ENCODE measurements at places on chromosomes 6 and 20.

DNA sequence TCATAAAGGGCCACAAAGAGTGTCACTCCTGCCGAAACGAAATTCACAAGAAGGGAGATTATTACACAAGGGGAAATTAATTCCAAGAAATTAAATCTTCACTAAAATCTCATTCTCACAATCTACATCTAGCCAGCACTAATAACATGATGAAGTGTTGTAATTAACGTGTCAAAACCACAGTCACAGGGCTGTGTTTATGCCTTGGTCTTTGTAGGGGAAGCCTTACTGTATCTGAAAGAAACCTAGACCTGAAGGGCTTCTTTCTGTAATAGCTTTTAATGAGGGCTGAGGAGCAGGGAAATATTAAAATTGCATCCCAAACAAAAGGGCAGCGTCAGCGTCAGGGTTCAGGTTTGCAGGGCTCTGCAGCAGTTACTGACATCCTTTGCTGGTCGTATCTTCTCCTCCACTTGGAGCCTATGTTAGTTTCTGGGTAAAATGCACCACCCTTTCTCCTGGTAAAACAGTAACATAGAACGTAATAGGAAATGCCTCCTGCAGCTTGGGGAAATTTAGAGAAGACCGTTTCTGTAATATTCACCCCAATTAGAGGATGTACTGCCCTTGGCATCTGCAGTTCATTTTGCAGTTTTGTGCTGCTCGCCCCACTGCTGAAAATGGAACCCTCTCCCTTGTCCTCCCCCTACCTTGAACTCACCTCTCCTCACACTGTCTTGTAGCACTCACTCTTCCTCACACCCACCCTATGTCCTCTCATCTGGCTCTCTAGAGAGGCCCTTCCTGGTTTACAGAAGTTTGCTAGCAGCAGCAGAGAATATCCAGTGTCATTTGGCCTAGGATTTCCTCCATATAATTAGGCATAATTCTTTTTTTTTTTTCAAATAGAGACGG lies 109.0 kb upstream of the TRAF3IP2 start:
- DNase-seq, result no peak

DNA sequence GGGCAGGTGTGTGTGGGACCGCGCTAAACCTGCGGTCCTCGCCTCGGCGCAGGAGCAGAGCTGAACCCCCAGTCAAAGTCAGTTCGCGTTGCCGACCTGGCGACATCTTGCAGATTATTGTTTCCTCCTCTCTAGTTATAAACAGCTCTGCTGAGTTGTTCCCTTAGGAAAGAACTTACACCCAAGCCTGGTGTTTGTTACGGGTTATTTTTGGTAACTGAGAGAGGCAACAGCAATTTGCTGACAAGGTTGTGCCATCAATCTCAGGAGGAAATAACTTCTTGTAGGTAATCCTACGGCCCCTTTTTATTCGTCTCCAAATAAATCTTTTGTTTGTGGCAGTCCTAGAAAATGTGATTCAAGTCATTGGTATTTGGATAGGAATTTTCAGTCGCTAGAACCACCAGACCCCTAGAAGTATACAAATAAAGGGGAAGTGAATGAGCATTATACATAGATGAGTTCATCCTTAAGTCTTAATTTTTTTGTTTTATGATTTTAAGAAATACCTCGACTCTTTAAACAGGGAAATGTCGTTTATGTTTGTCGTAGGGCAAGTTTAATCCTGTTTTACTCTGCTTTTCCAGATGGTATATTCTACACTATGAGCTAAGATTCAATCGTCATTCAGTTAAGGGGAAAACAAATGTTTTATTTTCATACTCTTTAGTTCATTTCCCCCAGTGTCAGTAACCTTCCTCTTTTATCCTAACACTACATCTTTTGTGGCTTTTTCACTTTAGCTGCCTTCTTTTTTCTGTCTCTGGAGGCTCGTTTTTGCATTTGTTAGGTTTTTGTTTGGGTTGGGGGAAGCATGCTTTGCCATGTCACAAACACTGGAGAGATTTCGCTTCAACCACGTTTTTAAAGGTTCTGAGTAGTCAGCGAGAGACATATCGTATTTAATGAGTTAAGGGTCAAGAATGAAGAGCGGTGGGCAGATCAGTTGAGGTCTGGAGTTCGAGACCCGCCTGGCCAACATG lies 1.2 kb downstream of the PM20D2 start:
- DNase-seq, result peak; percentile 20

DNA sequence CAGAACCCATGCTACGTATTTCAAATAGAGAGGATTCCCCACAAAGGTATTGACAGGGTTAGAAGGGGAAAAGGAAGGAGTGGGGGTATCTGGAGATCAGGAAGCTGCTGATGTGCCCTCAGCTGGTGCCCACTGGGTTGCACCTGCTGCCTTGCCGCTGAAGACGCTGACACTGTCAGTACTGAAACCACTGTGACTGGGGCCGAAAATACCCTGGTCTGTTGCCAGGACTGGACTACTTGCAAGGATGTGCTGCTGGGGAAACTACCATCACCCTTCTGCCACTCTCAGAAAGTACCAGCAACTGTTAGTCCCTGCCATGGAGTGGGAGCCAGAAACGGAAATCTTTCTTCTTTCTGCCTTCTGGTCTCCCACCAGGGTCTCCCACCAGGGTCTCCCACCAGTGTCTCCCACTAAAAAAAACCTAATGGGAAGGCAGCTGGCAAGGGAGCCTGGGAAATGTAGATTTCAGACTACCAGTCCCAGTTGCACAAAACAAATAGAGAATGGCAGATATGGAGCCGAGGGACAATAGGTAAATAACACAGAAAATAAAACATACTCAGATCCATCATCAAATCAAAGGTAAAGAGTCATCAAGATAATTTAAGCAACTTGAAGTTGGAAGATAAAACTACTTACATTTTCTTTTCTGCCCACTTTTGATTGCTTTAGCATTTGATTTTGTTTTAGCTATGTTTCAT lies 204.8 kb downstream of the TPBG start:
- no peak for DNase-seq

DNA sequence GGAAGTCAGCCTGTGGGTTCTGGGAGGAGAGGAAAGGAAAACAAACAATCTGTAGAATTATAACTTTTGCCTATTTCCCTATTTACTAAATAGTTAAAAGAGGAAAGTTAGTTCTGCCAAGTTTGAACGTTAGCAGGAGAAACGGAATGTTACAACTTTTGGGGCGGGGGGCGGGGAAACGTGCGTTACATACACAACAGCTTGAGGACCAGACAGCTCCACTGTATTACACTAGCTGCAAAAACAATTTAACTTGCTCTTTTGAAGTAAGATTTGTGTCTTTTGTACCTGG lies 498 bp upstream of the PRDM1 start:
- DNase-seq, result no peak

DNA sequence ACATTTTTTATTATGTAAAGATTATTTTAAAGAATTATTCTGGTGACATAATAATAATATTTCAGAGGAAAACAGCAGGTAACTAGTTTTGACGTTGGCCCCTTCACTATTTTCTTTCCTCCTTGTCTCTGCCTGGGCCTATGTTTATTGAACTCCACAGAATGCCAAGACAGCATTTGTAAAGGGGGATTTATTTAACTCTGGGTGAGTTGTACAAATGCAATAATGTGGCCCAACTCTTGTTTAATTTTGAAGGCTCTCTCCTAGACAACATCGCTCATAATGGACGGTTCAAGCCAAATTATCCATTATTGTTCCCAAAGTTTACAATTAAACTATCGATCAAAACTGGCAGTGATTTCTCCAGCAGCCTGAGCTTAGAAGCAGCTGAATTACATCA lies 374.3 kb upstream of the SLC35B3 start:
- DNase-seq, result no peak

DNA sequence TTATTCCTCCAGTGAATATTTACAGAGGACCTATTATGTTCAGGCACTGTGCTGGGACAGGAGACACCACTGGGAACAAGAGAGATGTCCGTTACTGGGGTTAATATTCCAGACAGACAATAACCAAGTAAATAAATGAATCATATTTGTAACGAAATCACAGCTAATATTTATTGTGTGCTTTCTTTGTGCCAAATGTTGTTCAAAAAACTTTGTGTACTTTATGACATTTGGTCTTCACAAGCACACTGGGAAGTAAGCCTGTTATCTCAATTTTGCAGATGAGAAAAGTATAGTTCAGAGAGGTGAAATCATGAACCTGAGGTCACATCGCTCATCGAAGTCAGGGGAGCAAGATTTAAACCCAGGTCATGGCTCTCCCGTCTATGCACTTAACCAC lies 36.5 kb upstream of the PREX1 start:
- no peak for DNase-seq

DNA sequence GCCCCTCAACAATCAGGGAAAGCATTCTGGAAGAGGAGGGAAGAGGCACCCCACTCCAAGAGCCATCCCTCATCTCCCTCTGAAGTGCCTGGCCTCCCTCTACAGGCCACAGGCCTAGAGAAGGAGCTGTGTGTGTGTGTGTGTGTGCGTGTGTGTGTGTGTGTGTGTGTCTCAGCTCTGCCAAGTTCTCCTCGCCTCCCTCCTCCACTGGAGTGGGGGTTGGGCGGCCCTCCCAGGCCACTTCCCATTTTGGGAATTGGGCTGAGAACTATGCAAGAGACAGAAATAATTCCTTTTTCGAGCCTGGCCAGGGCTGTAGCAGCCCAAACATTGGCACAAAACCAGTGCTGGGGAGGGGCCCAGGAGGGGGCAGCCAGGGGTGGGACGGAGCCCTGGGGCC lies 35.7 kb downstream of the KCNB1 start:
- DNase-seq, result no peak

DNA sequence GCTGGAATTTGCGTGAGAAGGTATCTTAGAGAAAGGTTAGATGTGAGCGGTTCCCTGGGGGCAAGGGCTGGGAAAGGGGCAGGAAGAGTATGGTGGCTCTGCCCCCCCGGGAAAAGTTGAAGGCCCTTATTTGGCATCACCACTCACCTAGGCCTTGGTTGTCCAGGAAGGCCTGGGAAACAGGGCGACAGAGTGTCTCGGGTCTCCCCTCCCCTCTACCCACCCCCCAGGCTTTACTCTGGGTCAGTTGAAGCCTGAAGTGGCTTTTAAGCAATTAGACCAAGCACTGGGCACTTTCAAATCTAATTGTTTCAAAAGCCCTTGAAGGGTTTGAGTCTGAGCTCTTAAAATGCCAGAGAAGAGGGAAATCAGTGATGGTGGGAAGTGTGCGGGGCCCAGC lies 30.2 kb upstream of the FOXP4 start:
- DNase-seq, result no peak

DNA sequence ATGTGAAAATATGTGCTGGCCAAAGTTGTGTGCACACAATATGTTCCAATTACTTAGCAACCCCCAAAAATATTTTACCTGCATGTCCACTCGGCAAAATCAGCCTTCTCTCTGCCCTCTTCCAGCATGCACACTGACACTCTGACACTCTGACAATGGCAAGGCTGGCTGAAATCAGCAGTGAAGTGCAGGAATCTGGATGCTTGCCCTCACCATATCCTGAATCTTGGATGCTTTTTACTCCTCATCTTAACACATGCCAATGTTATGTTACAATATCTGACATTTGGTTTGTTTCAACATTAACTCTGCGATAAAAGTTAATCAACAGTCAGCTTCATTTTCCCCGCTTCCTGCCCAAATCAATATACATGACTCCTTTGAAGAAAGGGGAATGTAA lies 203.2 kb downstream of the COL9A1 start:
- no peak for DNase-seq

GRCh38 chr6:143419526-143419925 lies 31.0 kb downstream of the ADAT2 start:
- DNase-seq, result no peak

- no peak for DNase-seq
Observed at GRCh38 chr6:125190667-125191066, 37.1 kb downstream of the TPD52L1 start.

GRCh38 chr6:106745824-106746582 lies 116.6 kb downstream of the QRSL1 start:
- no peak for DNase-seq

GRCh38 chr6:130167655-130168054 lies 55.1 kb downstream of the SAMD3 start:
- DNase-seq, result no peak

- no peak for DNase-seq
Observed at GRCh38 chr6:142118328-142118727, 14.4 kb upstream of the GJE1 start.

GRCh38 chr20:24546232-24546892 lies 76.9 kb downstream of the SYNDIG1 start:
- no peak for DNase-seq

GRCh38 chr20:37849156-37849555 lies 53.8 kb upstream of the VSTM2L start:
- DNase-seq, result no peak

GRCh38 chr6:115668781-115669180 lies 391.9 kb downstream of the FRK start:
- no peak for DNase-seq

- no peak for DNase-seq
Observed at GRCh38 chr6:152022303-152022702, 214.8 kb downstream of the ESR1 start.

DNA sequence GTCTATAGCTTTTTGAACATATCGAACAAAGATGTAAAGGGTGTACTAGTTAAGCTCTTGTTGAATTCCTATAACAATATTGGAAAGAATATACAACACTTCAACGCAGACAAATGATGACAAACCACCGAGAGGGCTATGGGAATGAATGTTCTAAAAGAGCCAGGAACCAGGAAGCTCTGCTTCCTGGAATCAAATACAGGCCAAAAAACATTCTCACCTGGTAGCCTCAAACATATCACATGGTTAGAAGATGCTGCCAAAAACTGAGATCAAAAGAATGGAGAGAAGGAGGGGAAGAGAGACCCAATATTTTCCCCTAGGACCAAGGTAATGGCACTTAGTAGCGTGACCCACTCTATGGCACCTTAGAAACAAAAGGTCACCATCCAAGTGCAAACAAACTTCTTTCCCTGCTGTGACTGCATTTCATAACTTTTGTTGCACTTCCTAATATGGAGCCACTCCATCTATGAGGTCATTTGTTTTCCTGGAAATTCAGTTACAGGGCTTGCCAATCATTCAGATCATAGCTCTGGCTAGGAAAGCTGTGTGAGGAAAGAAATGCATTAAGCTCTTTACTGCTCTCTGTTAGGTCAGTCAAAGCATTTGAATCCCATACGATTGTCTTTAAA lies 199.2 kb upstream of the NT5E start:
- no peak for DNase-seq

- no peak for DNase-seq
Observed at GRCh38 chr20:63394069-63394919, 33.1 kb upstream of the CHRNA4 start.

DNA sequence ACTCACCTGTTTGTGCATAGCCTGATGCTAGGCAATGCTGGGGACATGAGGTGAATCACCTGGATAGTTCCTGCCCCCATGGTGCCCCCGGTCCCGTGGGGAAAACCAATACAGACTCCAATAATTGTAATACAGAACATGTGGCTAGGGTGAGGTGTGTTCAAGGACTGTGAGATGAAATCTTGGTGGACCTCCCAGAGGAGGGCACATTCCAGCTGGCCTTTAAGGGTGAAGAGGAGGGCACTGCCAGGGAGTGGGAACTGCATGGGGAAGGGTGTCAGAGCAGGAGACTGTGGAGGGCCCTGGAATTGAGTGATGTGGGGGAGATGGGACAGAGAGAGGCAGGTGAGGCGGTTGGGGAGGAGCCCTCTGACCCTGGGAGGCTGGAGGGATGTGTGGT lies 2.5 kb downstream of the COX4I2 start:
- no peak for DNase-seq
